ENCODE measurements at places on chromosomes 16 and 17.
A peak's percentile ranks its signal among the peaks of the same experiment; 100 is the strongest.

- no peak for DNase-seq
Measured at GRCh38 chr16:12976936-12977335, 75.5 kb downstream of the SHISA9 start.

DNA sequence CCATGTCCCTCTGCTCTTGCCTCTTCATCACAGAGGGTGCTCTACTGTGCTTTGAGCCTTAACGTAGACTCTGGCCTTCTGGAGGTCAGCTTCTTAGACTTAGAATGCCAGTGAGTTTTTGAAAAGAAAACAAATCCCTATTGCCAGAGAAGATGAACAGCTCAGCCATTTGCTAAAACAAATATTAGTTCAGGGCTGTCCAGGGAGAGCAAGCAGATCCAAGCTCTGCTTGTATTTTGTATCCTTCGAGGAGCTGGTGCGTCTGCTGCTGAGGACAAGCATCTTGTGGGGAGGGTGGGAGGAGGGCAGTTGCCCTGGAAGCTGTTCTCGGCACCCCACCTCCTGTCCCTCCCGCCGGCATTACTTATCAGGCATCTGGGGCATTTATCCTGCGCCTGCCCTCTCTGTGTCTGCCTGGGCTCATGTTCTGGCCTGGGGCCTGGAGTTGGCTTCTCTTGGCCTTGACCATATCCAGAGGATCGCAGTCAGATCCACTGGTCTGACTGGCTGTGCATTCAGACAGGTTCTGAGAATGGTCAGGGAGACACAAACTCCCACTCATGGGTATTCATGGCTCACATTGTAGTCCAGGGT is 173.1 kb upstream of the NLRP1 start:
- DNase-seq = no peak

DNA sequence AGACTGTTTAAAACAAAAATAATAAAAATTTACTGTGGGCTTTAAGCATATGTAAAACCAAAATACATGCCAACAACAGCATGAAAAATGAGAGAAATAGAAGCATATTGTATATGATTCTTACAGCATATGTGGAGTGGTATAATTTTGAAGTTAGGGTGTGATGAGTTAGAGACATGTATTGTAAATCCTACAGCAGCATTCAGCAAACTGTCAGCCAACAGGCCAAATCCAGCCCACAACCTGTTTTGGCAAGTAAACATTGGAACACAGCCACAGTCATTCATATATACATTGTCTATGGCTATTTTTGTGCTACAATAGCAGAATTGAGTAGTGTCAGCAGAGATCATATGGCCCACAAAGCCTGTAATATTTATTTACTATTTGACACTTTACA is 42.3 kb downstream of the ZNF18 start:
- no peak for DNase-seq

DNA sequence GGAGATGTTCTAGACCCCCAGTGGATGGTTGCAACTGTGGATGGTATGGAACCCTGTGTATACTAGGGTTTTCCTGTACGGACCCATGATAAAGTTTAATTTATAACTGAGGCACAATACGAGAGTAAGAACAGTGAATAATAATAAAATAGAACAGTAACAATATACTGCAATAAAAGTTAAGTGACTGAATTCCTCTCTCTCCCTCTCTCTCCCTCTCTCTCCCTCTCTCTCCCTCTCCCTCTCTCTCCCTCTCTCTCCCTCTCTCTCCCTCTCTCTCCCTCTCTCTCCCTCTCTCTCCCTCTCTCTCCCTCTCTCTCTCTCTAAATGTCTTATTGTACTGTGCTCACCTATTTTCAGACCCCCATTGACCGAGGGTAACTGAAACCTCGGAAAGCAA is 291.0 kb downstream of the IRF8 start:
- no peak for DNase-seq

DNA sequence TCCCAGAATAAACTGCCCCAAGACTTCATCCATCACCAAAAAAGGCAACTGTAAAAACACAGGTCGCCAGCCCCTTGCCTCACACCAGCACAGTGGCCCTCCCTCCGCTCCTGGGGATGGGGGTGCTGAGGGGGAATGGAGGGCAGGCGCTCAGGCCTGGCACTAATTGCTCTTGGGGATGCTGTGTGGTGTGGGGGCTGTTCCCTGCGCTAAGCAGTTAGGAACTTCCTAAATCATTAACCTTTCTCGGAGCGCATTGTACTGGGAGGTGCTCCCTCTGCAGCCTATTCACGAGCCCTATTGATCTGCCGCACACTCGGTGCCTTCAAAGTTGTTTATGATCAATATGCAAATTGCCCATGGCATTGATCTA is 199.9 kb downstream of the ZFHX3 start:
- DNase-seq = no peak

DNA sequence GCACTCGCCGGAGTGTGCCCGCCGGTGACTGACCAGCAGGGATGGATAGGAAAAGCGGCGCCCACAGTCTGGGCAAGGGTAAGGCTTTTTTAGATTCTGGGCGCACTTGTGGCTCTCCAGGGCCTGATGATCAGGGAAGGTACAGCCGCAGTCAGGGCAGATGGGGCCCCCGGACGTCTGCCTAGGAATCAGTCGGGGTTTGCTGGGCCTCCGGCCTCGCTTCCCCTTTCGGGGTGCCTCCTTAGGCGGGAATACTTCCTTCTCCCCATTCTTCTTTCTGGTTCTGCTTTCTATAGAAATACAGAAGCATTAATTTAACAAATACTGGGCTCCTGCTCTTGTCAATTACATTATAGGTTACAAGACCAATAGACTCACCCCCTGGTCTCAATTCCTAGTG is 5.0 kb downstream of the ZNF689 start:
- DNase-seq = no peak

- DNase-seq = no peak
Measured at GRCh38 chr17:78122216-78122930, 6.2 kb downstream of the TMC6 start.

DNA sequence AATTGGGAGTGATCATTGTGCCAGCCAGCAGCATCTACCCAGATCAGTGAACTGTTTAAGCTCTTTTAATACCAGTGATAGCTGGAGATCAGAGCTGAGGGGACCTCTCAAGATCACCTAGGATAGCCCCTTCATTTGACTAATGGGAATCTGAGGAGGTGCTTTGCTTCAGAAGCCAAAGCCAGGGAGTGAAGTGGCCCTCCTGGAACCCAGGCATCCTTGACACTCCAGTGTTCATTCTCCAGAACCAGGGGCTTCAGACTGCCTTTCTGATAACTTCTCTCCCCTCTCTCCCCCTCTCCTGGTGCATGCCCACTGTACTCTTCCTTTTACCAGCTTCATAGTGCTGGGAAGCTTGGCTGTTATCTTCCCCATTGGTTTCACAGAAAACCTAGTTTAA is 48.0 kb upstream of the SLC12A3 start:
- DNase-seq = no peak

- peak; percentile 40 for DNase-seq
Measured at GRCh38 chr17:29376667-29377270, 13.4 kb upstream of the TAOK1 start.

DNA sequence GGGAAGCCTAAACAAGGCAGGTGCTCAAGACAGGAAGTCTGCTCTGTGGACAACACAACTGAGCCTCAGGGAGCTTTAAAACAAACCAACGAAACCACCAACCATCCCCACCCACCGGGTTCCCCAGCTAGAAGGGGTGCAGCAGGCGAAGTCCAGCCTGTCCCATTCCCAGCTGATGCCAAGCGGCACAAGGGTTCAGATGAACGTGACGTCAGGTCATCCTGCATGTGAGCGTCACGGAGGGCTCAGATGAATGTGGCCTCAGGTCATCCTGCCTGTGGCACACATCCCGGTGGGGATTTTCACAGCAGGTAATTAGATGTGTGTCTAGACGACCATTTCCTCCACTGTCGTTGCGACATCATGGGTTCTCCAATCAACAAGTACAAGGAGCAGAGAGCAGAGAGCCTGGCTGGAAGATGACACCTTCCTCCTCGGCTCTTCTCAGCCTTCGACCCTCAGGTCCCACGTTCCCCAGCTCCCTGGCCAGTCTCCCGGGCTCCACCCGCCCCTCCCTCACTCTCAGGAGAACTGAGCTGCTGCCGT is 246.5 kb downstream of the FOXL1 start:
- no peak for DNase-seq
